ENCODE measurements at places on chromosomes 3 and 15.

- DNase-seq = no peak
Measured at GRCh38 chr3:14463330-14464140, 61.1 kb downstream of the SLC6A6 start.

DNA sequence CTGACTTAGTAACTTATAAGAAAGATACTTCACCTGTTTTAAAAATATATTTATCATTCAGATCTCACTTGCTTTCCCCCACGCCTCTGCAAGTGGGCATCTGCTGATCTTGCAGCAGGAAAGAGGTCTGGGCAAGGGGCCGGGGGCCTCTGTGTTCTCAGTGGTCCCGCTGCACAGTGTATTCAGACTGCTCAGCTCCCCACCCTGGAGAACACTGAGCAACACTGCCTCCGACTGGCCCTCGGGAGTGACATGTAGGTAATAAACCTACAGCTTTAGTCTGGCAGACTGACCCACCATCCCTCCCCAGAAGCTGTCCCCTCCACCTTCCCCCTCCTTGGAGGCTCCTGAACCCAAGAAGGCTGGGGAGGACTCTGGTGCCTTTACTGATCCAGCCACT, 43.8 kb downstream of the GABRB3 start:
- DNase-seq = no peak

DNA sequence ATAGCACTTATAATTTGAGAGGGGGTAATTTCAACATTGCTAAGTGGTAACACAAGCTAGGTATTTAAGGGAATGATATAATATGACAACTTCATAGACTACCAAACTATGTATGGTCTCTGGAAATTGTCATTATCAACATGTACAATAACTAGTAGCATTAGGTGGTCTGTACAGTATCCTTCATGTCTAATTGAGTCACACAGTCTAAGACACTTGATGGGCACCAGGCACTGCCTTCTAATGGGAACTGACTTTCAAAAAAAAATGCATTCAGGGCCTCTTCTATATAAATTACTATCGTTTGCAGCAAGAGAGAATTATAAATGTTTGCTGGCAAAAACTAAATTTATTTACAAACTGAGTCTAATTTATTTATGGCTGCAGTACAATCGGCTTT, 271.8 kb downstream of the MECOM start:
- DNase-seq = no peak

- no peak for DNase-seq
Measured at GRCh38 chr15:77387365-77388105, 32.4 kb downstream of the PEAK1 start.

- no peak for DNase-seq
Measured at GRCh38 chr3:100526613-100527346, 34.4 kb downstream of the TMEM45A start.

DNA sequence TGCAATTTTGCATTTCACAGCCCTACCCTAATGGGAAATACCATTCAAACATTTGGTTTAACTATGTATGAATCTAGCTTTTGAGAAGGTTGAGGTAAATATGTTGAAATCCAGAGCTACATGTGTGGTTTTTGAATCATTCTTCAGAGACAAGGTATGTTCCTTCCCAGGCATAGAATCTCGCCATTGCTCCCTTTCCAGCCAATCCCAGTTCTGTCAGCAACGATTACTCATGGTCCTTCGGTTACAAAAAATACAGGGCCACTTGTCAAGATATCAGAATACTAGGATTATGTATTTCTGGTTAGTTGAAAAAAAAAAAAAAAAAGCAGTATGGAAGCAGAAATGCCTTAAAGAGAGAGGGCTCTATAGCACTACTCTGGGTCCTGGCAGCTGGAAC, 182.4 kb downstream of the RBMS3 start:
- no peak for DNase-seq

- DNase-seq = no peak
Measured at GRCh38 chr3:197794115-197794514, 3.1 kb downstream of the LRCH3 start.

GRCh38 chr3:13057282-13058040, 15.8 kb downstream of the IQSEC1 start:
- no peak for DNase-seq

DNA sequence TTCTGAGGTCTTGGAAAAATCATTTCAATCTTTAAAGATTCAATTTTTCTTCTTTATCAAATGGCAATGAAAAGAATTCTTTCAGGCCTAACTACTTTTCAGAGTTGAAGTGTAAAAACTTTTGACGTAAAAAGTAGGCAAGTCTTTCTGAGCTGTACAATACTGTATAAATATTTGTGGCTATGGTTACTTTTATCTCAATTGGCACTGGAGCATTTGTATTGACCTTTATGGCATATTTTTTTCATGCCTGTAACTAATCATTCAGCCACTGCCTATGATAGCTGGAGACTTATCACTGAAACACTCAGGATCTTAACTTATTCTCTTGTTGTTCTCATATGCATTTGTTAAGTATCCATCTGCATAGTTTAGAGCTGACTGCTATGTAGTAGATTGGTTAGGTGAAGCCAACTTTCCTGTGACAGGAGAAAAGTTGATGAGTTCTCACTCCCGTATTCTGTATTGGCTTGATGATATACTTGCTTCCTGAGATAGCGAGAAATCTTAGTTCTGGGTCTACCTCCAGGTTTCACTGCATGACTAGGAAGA, 290.4 kb upstream of the TBL1XR1 start:
- no peak for DNase-seq

DNA sequence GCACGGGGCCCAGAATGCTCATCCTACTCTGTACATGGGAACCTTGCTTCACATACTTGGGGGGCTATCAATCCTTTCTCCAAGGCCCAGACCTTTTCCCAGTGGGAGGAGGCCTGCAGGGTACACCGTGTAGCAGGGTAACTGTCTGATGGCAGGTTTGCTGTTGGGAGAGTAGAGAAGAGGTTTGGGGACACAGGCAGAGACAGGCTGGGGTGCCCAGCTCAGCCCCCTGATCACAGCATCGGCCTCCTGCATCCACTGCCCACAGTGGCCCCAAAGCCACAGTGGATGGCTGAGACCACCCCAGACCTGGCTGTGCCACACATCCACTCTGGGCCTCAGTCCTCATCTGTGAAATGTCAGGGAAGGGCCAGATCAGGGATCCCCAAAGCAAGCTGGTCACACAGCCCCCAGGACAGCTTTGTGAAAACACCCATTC, 5.6 kb downstream of the CHRNA3 start:
- DNase-seq = peak; percentile 50

- no peak for DNase-seq
Measured at GRCh38 chr3:191521055-191521454, 60.1 kb downstream of the PYDC2 start.

DNA sequence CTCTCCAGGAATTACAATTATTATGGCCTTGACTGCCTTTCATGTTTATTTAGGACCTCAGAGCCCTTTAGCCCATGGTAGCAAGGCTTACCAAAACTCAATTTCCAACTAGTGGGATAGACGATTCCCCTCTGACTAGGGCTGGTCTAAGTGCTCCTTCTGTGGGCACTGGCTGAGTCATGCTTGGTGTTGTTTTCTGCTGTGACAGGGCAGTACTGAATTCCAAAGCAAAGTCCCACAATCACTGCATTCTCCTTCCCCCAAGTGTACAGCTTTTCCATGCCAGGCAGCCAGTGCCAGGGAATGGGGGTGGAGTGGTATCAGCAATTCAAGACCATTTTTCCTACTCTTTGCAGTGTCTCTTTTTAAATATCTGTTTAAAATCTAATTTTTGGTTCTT, 509.0 kb upstream of the NECTIN3 start:
- DNase-seq = no peak

GRCh38 chr3:180881065-180881801, 31.2 kb upstream of the FXR1 start:
- no peak for DNase-seq

GRCh38 chr3:73433687-73434086, 191.1 kb downstream of the PDZRN3 start:
- DNase-seq = no peak

GRCh38 chr3:123660900-123661299, 76.0 kb upstream of the HACD2 start:
- peak; percentile 93 for DNase-seq

DNA sequence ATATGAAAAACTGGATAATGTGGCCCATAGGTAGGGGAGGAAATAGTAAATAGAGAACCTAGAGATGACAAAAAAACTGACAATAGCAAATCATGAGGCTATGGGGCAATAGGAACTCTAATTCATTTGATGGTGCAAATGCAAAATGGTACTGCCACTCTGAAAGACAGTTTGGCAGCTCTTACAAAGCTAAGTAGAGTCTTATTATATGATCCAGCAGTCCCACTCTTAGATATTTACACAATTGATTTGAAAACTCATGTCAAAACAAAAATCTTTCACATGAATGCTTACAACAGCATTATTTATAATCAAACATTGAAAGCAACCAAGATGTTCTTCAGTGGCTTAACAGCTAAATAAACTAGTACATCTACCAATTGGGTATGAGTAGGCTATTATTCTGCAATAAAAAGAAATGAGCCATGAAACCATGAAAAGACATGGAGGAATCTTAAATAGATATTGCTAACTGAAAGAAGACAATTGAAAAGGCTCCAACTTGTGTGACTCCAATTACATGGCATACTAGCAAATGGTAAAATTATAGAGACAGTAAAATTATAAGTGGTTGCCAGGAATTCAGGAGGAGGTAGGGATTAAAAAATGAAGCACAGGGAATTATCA, 321.8 kb upstream of the STAC start:
- no peak for DNase-seq

DNA sequence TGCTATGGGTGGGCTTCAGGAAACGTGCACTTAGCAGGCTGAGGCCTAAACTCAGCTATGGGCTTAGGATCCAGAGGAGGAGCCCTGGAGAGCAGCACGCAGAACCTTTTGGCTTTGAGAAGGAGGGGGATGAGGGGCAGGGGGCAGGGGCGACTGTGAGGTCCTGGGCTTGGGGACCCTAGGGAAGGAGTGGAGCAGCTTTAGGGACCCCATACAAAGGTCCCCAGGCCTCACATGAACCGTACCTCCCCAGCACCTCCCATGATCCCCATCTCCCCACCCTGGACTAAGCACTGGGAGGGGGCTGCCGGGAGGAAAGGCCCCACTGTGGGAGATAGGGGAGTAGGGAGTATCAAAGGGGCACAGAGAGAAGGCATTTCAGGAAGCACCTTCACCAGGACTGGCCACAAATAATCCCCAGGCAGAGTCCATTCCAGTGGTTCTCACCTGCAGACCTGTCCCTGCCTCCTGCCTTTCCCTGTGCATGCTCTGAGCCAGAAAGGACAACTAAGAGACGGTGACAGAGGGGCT, 62.0 kb upstream of the KLF13 start:
- DNase-seq = peak; percentile 57

- no peak for DNase-seq
Measured at GRCh38 chr3:151684094-151684493, 49.6 kb upstream of the AADACL2 start.

DNA sequence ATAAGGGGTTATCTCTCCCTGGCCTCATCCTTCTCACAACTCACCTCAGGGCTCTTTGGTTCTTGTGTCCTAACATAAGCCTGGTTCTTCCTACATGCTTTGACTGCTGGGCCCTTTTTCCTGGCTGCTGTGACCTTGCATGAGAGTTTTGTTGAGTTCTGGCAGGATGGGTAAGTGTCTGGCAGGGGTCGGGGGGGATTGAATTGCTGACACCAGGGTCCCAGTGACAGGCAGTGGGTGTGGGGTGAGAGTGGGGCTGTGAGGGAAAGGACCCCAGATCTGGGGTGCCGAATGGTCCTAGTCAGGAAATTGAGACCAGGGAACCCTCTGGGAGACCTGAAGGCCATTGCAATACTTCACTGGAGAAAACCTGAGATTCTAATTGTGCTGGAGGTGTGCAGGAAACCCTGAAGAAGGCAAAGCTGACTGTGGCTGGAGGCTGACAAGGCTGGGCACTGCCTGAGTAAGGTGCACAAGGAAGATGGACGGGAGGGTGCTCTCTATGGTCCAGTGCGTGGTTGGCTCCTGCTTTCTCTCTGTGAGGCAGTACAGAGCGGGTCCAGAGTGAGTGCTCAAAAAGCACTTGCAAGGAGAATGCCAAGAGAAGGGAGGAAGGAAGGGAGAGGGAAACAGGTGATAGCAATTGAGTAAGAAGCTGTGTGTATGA, 76.8 kb downstream of the CLSTN2 start:
- no peak for DNase-seq

- no peak for DNase-seq
Measured at GRCh38 chr3:28612232-28612631, 263.6 kb upstream of the AZI2 start.

DNA sequence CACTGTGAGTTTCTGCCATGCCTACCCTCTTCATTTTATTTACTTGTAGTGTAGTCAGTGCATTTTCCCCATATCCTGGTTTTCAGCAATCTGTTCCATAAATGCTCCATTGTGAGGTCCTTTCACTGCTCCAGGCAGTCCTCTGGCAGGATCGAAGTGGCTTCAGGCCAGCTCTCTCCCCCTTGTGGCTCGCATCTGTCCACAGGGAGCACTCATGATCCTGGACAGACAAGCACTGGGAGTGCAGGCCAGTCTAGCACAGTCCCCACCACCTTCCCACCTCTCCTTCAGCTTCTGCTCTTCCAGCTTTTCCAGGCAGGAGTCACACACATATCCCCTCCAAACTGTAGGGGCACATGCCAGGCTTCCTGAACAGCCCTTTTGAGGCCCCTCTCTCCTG, 173.6 kb downstream of the PPM1L start:
- no peak for DNase-seq

- DNase-seq = no peak
Measured at GRCh38 chr3:190384309-190384756, 3.6 kb upstream of the CLDN16 start.

DNA sequence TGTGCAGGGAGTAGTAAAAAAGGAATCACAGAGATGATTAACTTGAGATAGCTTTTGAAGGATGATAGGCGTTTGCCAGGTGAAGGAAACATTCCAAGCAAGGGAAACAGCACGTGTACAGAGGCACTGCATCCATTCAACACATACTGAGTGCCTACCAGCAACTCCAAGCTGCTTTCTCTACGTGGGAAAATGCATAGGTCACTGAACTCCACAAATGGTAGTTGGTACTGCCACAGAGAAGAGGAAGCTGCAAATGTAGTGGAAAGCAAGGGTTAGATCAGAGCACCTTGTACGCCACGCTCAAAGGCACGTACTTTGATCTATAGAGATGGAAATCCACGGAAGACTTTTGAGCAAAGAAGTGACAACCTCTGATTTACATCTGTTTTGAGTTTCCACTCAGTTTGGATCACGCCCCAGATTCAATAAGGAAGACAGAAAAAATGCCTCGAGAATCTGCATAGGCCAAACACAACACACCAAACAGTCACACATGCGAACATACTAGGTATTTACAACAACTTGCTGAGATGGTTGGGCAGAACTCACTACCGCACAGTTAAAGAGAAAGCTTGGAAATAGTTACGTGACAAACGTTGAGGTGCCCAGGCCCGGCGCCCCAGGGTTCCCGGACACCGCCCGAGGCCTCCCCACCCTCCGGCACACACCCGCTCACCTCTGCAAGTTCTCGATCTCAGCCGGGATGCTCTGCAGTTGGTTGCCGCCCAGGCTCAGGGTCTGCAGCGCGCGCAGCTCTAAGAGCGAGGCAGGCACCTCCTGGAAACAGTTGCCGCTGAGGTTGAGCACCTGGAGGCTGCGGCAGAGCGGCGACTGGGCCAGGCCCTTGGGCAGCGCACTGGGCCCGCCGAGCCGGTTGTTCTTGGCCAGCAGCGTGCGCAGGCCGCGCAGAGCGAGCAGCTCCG, 826 bp downstream of the LRRC58 start:
- peak; percentile 68 for DNase-seq

- no peak for DNase-seq
Measured at GRCh38 chr3:128807186-128807830, 72.1 kb upstream of the ACAD9 start.
